ENCODE measurements at places on chromosomes 5 and 9. TPM values are rescaled to one million over a fixed set of nuclear protein-coding genes. Genes with fewer than 3 reads are reported as not detected.

- H3K36me3 ChIP-seq: no peaks in the 10 kb centered on the region
- no peak for DNase-seq
- no peak overlapping the region for H3K4me3 ChIP-seq
- no peak overlapping the region for H3K27ac ChIP-seq
These were observed 1804.6 kb upstream of the ACO1 start for GRCh38 chr9:30579810-30580209.

- peaks cover 9% of the 10 kb centered on the region for H3K4me1 ChIP-seq
- no peak overlapping the region for H3K4me3 ChIP-seq
- no peaks in the 10 kb centered on the region for H3K27me3 ChIP-seq
- no peaks in the 10 kb centered on the region for H3K36me3 ChIP-seq
- no peak overlapping the region for H3K27ac ChIP-seq
These were observed 75.0 kb downstream of the NR6A1 start for GRCh38 chr9:124696101-124696500.

GRCh38 chr9:69389437-69389995, 64.5 kb downstream of the ENTREP1 start:
- H3K36me3 ChIP-seq: peaks cover 4% of the 10 kb centered on the region
- no peaks in the 10 kb centered on the region for H3K27me3 ChIP-seq
- H3K4me3 ChIP-seq: no peak overlapping the region
- DNase-seq: no peak

- no peak overlapping the region for H3K27ac ChIP-seq
- H3K27me3 ChIP-seq: no peaks in the 10 kb centered on the region
- no peak overlapping the region for H3K4me3 ChIP-seq
These were observed 7.9 kb upstream of the ENG start for GRCh38 chr9:127862075-127863011.

GRCh38 chr9:2824564-2824963, 19.3 kb downstream of the PUM3 start:
- no peaks in the 10 kb centered on the region for H3K4me1 ChIP-seq
- H3K36me3 ChIP-seq: peaks cover 46% of the 10 kb centered on the region
- peak; percentile 73 for DNase-seq
- no peaks in the 10 kb centered on the region for H3K27me3 ChIP-seq
- no peak overlapping the region for H3K27ac ChIP-seq

DNA sequence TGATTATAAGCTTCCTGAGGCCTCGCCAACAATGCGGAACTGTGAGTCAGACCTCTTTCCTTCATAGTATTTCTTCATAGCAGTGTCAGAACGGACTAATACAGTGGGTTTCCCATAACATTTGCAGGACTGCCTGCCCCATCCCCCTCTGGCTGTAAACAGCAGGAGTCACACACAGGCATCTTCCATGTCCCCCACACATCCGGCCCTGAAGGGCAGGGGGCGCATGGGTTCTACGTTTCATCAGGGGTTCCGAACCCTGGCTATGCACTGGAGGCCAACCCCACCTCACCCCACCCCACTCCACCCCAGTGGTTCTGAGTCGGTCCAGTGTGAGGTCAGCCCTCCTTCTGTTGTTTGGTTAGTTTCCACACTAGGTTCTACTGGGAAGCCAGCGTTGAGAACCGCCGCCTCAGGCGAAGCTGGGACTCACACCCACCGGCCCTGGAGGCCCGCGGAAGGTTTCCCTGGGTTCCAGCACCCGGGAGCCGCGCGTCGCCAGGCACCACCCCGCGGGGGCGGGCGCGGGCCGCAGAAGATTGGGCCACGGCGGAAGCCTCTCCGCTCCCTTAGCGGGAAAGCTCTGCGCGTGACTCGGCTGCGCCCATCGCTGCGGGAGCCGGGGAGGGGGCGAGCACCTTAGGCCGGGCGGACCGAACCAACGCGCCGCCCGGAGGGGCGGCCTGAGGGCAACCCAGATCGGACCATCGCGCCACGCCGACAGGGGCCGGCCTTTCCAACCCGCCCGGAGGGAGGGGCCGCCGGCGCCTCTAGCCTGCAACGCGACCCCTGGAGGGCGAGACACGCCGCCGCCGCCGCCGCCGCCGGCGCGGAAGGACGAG, at the start of gene RUSC2:
Gene RUSC2, plus strand, starts transcription at position 799 of the 842 bp plus-strand sequence. CDS start 56,411 bp downstream, outside the sequence.
- H3K4me1 ChIP-seq: no peaks in the 10 kb centered on the region
- peak; percentile 61 for DNase-seq
- no peaks in the 10 kb centered on the region for H3K36me3 ChIP-seq
- H3K4me3 ChIP-seq: peak within 1 kb of the TSS; percentile 87
- peak within 1 kb of the TSS; percentile 60 for H3K27ac ChIP-seq

GRCh38 chr5:149900390-149900789, 44.2 kb downstream of the PDE6A start:
- no peaks in the 10 kb centered on the region for H3K27me3 ChIP-seq
- H3K4me1 ChIP-seq: no peaks in the 10 kb centered on the region
- H3K27ac ChIP-seq: no peak overlapping the region
- no peak for DNase-seq

GRCh38 chr9:114653556-114654159, 3.9 kb downstream of the TEX53 start:
- H3K4me3 ChIP-seq: no peak overlapping the region
- H3K36me3 ChIP-seq: no peaks in the 10 kb centered on the region
- H3K27me3 ChIP-seq: no peaks in the 10 kb centered on the region
- H3K27ac ChIP-seq: no peak overlapping the region

- no peak overlapping the region for H3K27ac ChIP-seq
- no peak overlapping the region for H3K4me3 ChIP-seq
- H3K4me1 ChIP-seq: no peaks in the 10 kb centered on the region
These were observed 191.2 kb downstream of the ACTL7B start for GRCh38 chr9:108664309-108665255.

GRCh38 chr5:68215898-68216244, 315 bp downstream of the PIK3R1 start:
- DNase-seq: no peak
- no peaks in the 10 kb centered on the region for H3K36me3 ChIP-seq
- H3K27ac ChIP-seq: no peak overlapping the region

DNA sequence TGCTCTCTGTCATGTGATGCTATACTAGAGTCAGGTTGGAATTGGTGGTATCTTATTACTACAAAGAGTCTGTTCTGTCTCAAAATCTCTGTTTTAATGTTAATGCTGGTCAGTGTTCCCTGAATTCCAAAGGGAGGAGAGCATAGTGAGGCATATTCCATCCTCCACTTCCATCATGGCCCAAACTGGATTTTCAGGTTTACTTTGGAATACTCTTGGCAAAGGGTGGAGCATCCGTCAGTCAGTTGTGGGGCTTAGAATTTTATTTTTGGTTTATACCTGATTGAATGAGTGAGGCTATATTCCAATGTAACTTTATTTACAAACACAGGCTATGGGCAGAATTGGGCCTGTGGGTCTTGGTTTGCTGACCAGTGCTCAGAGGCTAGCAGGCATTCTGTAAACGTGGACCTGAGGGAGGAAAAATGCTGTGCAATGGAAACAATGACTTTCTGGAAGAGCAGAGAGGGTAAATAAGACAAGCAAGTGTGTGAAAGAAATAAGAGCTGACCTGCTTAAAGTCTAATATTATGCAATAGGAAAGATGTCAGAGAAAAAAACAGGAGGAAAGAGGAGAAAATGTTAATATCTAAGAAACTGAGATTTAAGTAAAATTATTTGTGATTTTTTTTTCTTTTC, 106.2 kb upstream of the CLINT1 start:
- no peaks in the 10 kb centered on the region for H3K36me3 ChIP-seq
- no peak overlapping the region for H3K27ac ChIP-seq
- DNase-seq: no peak
- no peak overlapping the region for H3K4me3 ChIP-seq

GRCh38 chr9:89899573-89899972, 294.8 kb downstream of the GADD45G start:
- H3K4me3 ChIP-seq: no peak overlapping the region
- no peaks in the 10 kb centered on the region for H3K36me3 ChIP-seq
- no peak for DNase-seq
- no peaks in the 10 kb centered on the region for H3K4me1 ChIP-seq
- no peak overlapping the region for H3K27ac ChIP-seq

GRCh38 chr5:60207040-60207439, 313.5 kb upstream of the PDE4D start:
- H3K27me3 ChIP-seq: no peaks in the 10 kb centered on the region
- H3K4me1 ChIP-seq: peaks cover 4% of the 10 kb centered on the region
- H3K27ac ChIP-seq: no peak overlapping the region
- no peak overlapping the region for H3K4me3 ChIP-seq
- DNase-seq: no peak

GRCh38 chr9:125601961-125602360, 105.0 kb downstream of the MAPKAP1 start:
- no peaks in the 10 kb centered on the region for H3K27me3 ChIP-seq
- no peaks in the 10 kb centered on the region for H3K36me3 ChIP-seq
- no peaks in the 10 kb centered on the region for H3K4me1 ChIP-seq
- H3K27ac ChIP-seq: no peak overlapping the region

- no peak overlapping the region for H3K27ac ChIP-seq
- no peaks in the 10 kb centered on the region for H3K4me1 ChIP-seq
- peaks cover 3% of the 10 kb centered on the region for H3K36me3 ChIP-seq
- DNase-seq: no peak
These were observed 15.5 kb upstream of the TRIM32 start for GRCh38 chr9:116671605-116672004.

GRCh38 chr5:36152324-36153297, 700 bp downstream of the SKP2 start:
- no peaks in the 10 kb centered on the region for H3K27me3 ChIP-seq
- peak overlapping the region; percentile 85 for H3K4me3 ChIP-seq
- no peaks in the 10 kb centered on the region for H3K4me1 ChIP-seq
- peaks cover 16% of the 10 kb centered on the region for H3K36me3 ChIP-seq

GRCh38 chr9:85021686-85022085, 352.2 kb downstream of the NTRK2 start:
- no peaks in the 10 kb centered on the region for H3K27me3 ChIP-seq
- no peak overlapping the region for H3K27ac ChIP-seq
- H3K4me3 ChIP-seq: no peak overlapping the region
- H3K36me3 ChIP-seq: no peaks in the 10 kb centered on the region

- no peak overlapping the region for H3K27ac ChIP-seq
- H3K4me3 ChIP-seq: no peak overlapping the region
- no peaks in the 10 kb centered on the region for H3K36me3 ChIP-seq
- no peak for DNase-seq
- no peaks in the 10 kb centered on the region for H3K27me3 ChIP-seq
These were observed 139.7 kb upstream of the PCA3 start for GRCh38 chr9:76624391-76625048.

GRCh38 chr5:151880324-151880723, 44.3 kb downstream of the GLRA1 start:
- no peak overlapping the region for H3K4me3 ChIP-seq
- no peak overlapping the region for H3K27ac ChIP-seq
- DNase-seq: no peak
- peaks cover 17% of the 10 kb centered on the region for H3K27me3 ChIP-seq
- H3K4me1 ChIP-seq: no peaks in the 10 kb centered on the region
- no peaks in the 10 kb centered on the region for H3K36me3 ChIP-seq

DNA sequence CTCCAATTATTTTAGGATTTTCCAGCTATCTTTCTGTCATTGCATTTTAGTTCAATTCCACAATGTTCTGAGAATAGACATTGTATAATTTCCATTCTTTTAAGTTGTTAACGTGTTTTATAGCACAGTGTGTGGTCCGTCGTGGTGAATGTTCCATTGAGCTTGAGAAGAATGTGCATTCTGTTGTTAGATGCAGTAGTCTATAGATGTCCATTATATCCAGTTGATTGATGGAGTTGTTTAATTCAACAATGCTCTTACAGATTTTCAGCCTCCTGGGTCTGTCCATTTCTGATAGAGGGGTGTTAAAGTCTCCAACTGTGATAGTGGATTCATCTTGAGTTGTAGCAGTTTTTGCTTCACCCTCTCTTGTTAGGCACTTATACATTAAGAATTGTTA, 1587.7 kb upstream of the NUDT12 start:
- no peaks in the 10 kb centered on the region for H3K36me3 ChIP-seq
- DNase-seq: no peak
- no peak overlapping the region for H3K4me3 ChIP-seq
- H3K4me1 ChIP-seq: no peaks in the 10 kb centered on the region
- no peak overlapping the region for H3K27ac ChIP-seq

GRCh38 chr5:116076496-116076895, 8.3 kb upstream of the COMMD10 start:
- H3K27ac ChIP-seq: no peak overlapping the region
- no peaks in the 10 kb centered on the region for H3K4me1 ChIP-seq
- H3K36me3 ChIP-seq: no peaks in the 10 kb centered on the region
- H3K4me3 ChIP-seq: no peak overlapping the region
- H3K27me3 ChIP-seq: no peaks in the 10 kb centered on the region

GRCh38 chr9:75142202-75142601, 53.9 kb downstream of the OSTF1 start:
- H3K36me3 ChIP-seq: no peaks in the 10 kb centered on the region
- H3K4me1 ChIP-seq: 0 out of 2 replicates have a peak, but pooled peaks cover 2% of the 10 kb centered on the region
- no peak overlapping the region for H3K4me3 ChIP-seq

- H3K36me3 ChIP-seq: peaks cover 19% of the 10 kb centered on the region
- H3K4me3 ChIP-seq: no peak overlapping the region
- DNase-seq: no peak
- H3K27ac ChIP-seq: peak overlapping the region; percentile 12
These were observed 26.2 kb downstream of the ZNF462 start for GRCh38 chr9:106889061-106889590.

DNA sequence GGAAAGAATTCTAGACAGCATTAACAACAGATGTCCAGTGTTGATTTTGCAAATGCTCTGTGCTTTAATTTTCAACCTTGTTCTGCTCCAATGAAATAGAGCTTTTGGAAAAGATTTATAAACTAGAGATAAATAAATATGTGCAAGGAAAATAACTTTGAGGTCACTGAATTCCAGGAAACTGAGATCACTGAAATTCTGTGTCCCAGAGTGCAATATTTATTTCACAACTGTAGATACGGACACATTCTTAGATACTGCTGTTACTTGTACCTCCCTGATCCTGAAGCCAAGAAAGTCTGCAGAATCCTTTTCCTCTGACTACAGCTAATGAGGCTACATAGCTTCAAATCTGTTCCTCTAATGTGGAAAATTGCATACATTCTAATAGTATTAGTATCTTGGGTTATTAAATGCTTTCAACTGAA, 222.9 kb downstream of the DOCK8 start:
- H3K36me3 ChIP-seq: no peaks in the 10 kb centered on the region
- no peaks in the 10 kb centered on the region for H3K27me3 ChIP-seq
- no peak overlapping the region for H3K27ac ChIP-seq
- no peaks in the 10 kb centered on the region for H3K4me1 ChIP-seq
- H3K4me3 ChIP-seq: no peak overlapping the region

GRCh38 chr9:92562461-92562967, 26.7 kb upstream of the ECM2 start:
- no peaks in the 10 kb centered on the region for H3K27me3 ChIP-seq
- no peaks in the 10 kb centered on the region for H3K4me1 ChIP-seq
- no peak overlapping the region for H3K27ac ChIP-seq
- no peak for DNase-seq
- no peaks in the 10 kb centered on the region for H3K36me3 ChIP-seq
- H3K4me3 ChIP-seq: no peak overlapping the region

Gene PCDHGC3
- total RNA-seq: 18.6 TPM

Gene AGXT2
- not detected for total RNA-seq

Gene ADAMTS6
- 1.7 TPM for total RNA-seq

Gene ARID3C
- total RNA-seq: not detected

Gene RNF208
- total RNA-seq: 8.9 TPM

Gene PCDHAC2
- 3.7 TPM for total RNA-seq

Gene GRM6
- not detected for total RNA-seq

Gene ELAVL2
- 21.9 TPM for total RNA-seq

Gene FNIP1
- 17.3 TPM for total RNA-seq

Gene CEP78
- total RNA-seq: 40.9 TPM

Gene DMRT3
- total RNA-seq: not detected

Gene ABCA2
- 12.5 TPM for total RNA-seq

All from H1 (cell line).